ENCODE measurements at places on chromosomes 13 and 19.

GRCh38 chr13:76053181-76053580, 417.1 kb downstream of the LMO7 start:
- DNase-seq, result no peak

GRCh38 chr19:51339687-51340656, 2.0 kb downstream of the VSIG10L start:
- DNase-seq, result peak; percentile 88

DNA sequence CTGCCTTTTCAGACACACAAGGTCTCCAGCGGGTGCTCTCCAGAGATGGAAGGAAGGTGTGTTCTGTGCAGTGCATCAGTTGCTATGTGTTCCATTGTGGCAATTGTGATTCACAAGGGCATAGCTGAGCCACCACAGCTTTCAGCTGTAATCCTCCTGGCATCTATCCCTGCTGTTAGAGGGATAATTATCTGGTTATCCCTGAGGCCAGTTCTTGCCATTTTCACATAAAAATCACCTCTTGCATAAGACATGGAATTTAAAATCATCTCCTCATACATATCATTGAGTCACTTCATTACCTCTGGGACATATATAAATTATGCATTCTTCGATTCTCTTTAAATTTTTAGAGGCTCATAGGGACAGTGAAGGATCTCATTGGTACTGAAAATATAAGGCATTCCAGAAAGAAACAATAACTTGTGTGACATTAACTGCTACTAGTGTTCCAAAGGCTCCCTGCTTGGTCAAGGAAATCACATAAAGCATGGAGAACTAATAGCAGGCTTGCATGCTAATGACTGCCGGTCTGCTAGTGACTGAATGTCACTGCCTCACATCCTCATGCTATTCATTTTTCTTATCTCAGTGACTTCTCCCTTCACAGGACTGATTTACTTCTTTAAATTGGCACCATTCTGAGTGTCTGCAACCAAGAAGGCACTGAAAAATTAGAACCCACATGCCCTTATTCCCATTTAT, 214.0 kb downstream of the ENOX1 start:
- DNase-seq, result no peak

- no peak for DNase-seq
These were observed 15.0 kb upstream of the ALOX5AP start for GRCh38 chr13:30720172-30720869.

DNA sequence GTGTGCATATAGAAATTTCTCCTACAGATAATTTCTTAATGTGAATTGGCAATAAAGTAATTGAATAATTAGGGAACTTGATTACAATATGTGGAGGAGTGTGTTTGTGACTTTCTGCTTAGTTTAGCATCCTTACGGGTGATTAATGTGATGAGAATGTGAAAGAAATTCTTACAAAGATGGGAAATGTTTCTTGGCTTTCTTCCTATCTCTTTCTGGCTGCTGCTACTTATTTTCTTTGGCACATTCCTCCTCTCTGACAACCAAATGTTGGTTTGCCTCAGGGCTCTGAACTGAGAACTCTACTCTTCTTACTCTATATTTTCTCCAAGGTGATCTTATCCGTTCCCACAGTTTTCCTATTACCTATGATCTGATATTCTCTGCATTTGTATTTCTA, 300.1 kb downstream of the TBC1D4 start:
- DNase-seq, result no peak

DNA sequence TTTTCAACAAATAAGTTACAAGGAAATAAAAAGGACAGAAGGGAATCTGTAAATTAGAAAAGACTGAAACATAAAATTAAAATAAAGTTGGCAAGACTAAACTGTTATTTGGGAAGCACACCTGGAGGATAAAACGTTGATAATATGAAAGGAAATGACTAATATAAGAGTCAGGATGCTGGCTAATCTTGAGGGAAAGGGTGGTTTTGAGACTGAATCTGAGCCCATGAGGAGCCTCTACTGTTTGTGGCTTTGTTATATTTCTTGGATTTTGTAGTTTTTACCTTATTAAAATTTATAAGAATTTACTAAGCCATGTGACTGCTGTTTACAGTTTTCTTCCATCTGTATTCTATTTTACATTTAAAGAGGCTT, 718.0 kb upstream of the SPRY2 start:
- no peak for DNase-seq

- no peak for DNase-seq
These were observed 49.4 kb downstream of the LYL1 start for GRCh38 chr19:13053238-13053637.

GRCh38 chr13:83829810-83830209, 52.5 kb downstream of the SLITRK1 start:
- DNase-seq, result no peak

- DNase-seq, result no peak
These were observed 64.9 kb downstream of the TRPM4 start for GRCh38 chr19:49222528-49222927.

DNA sequence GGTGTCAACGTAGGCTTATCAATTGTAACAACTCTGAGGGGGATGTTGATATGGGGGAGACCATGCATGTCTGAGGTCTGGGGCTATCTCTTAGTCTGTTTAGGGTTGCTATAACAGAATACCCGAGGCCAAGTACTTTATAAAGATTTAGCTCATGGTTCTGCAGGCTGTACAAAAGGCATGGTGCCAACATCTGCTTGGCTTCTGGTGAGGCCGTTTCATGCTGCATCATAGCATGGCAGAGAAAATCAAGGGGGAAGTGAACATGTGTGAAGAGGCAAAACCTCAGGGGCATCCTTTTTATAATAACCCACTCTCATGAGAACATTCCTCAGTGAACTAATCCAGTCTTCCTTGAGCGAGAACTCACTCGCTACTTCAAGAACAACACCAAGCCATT, 353.8 kb downstream of the ENOX1 start:
- DNase-seq, result no peak

- no peak for DNase-seq
These were observed 11.2 kb downstream of the EGLN2 start for GRCh38 chr19:40810160-40810559.

DNA sequence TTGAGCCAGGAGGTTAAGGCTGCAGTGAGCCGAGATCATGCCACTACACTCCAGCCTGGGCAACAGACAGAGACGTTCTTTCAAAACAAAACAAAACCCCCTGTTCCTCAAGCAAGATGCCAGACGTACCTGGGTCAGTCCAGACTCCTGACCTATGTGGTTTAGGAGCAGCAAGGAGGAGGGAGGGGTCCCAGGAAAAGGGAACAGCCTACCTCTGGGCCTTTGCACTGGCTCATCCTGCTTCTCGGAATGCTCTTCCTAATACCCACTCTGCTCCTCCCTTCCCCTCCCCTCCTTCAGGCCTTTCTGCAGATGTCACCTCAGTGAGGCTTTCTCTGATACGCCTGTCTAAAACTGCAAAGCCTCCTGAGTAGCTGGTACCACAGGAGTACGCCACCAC, 9.5 kb downstream of the RINL start:
- DNase-seq, result no peak

- no peak for DNase-seq
These were observed 634.7 kb downstream of the PCDH17 start for GRCh38 chr13:58266271-58266670.

DNA sequence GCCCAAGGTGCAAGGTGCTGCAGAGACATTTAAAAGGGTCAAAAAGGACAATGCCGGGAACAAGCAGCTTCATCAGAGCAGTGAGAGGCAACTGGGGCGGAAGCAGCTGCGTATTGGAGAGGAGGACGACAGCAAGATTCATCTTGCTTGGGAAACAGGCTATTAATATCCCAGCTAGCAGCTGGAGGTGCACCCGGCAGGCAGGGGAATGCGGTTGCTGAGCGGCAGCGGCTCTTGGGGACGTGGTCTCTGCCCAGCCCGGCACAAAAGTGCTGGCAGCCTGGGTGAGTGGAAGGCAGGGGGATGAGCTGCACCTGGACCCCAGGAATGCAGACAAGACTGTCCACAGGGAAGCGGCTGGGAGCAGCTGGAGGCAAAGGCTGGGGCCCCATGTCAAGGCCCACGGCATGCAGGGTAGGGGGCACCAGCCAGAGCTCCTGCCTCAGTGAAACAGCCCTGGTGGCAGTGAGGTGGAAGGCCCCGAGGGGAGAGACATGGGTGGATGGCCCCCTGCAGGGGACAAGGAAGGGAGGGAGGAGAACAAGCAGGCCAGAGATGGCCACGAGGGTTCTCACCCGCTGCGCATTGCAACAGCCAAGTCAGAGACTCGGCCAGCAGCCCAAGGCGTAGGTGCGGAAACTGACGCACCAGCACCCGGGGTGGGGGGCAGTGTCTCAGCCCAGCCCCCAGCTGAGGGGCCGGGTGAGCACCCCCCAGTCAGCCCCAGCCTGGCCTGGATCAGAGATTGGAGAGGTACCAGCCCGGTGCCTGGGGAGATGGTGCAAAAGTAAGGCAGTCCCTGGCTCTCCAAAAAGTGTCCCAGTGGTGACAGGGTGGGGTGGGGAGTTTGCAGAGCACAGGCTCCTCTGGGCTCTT, 34.4 kb downstream of the PEPD start:
- no peak for DNase-seq

All from NCI-H2227 treated with DMSO at 0.1 percent for 48 hours (cell line).